ENCODE measurements at places on chromosomes 5 and 9. TPM values are rescaled to one million over a fixed set of nuclear protein-coding genes. Genes with fewer than 3 reads are reported as not detected.

Gene LRRC19
- total RNA-seq, result not detected

Gene SLC34A3
- total RNA-seq, result not detected

Gene ARSB
- 43.7 TPM for total RNA-seq

Gene JAKMIP2
- total RNA-seq, result 0.13 TPM

Gene TXNDC15
- 182 TPM for total RNA-seq

Gene PDLIM4
- 30.6 TPM for total RNA-seq

Gene FAM114A2
- 37.3 TPM for total RNA-seq

Gene EGFLAM
- 2.9 TPM for total RNA-seq

Gene CXCL14
- 0.26 TPM for total RNA-seq

Gene PCDHGA1
- total RNA-seq, result 1.4 TPM

Gene PLCXD3
- 1.7 TPM for total RNA-seq

Gene GNE
- 36.0 TPM for total RNA-seq

Gene WDR31
- total RNA-seq, result 5.0 TPM

Gene ANKRD33B
- total RNA-seq, result 2.0 TPM

Gene FOXD4
- 0.13 TPM for total RNA-seq

Gene MGAT4B
- total RNA-seq, result 207 TPM

Gene GRXCR2
- not detected for total RNA-seq

Gene DEPDC1B
- 0.63 TPM for total RNA-seq

Gene DDX46
- 20.5 TPM for total RNA-seq

Gene CCL28
- total RNA-seq, result 20.9 TPM

Gene KIF24
- total RNA-seq, result 1.2 TPM

Gene SLC25A2
- total RNA-seq, result 0.26 TPM

Gene ZNF608
- 10.1 TPM for total RNA-seq

Gene ADGRV1
- total RNA-seq, result 0.26 TPM

Gene ZNF454
- total RNA-seq, result 1.9 TPM

Gene SLC6A19
- total RNA-seq, result not detected

Gene SAXO1
- total RNA-seq, result under 0.01 TPM

Gene MAN1B1
- total RNA-seq, result 153 TPM

Gene OR1J1
- total RNA-seq, result not detected

Gene SLC4A9
- total RNA-seq, result 0.07 TPM

Gene GABRB2
- not detected for total RNA-seq

Gene SHC3
- total RNA-seq, result 57.2 TPM

Gene TAF1L
- under 0.01 TPM for total RNA-seq

Gene PCDHA5
- 0.07 TPM for total RNA-seq

Gene LMAN2
- 488 TPM for total RNA-seq

Gene ENTPD2
- total RNA-seq, result not detected

Gene WHRN
- 1.6 TPM for total RNA-seq

Gene ITGA2
- total RNA-seq, result 167 TPM

Gene F2RL2
- 34.1 TPM for total RNA-seq

Gene FBLL1
- total RNA-seq, result 0.66 TPM

Gene MACIR
- 11.9 TPM for total RNA-seq

Gene TRIM7
- 1.2 TPM for total RNA-seq

Gene GRM6
- not detected for total RNA-seq

Gene RMRP
- 22,749 TPM for total RNA-seq

Gene CCT5
- 336 TPM for total RNA-seq

All from smooth muscle cell of the pulmonary artery (primary cell).